ENCODE measurements at places on chromosomes 13 and 19. TPM values are rescaled to one million over a fixed set of nuclear protein-coding genes. Genes with fewer than 3 reads are reported as not detected.
A peak's percentile ranks its signal among the peaks of the same experiment; 100 is the strongest.

The S1PR4 gene
- total RNA-seq, result 0.33 TPM

The KRTDAP gene
- not detected for total RNA-seq

The ZNF208 gene
- total RNA-seq, result not detected

The CEACAM16 gene
- total RNA-seq, result not detected

The PNMA8B gene
- 0.11 TPM for total RNA-seq

The PTH2 gene
- total RNA-seq, result not detected

The LMTK3 gene
- total RNA-seq, result 0.04 TPM

The KLK2 gene
- not detected for total RNA-seq

The ZNF8 gene
- 3.8 TPM for total RNA-seq

The TUBA3C gene
- not detected for total RNA-seq

GRCh38 chr19:8592231-8593009, 15.2 kb upstream of the MYO1F start:
- DNase-seq, result peak; percentile 59

GRCh38 chr19:4302243-4302640, at the start of gene TMIGD2:
TMIGD2 (minus strand) TSS chr19:4302389; CDS start chr19:4302385, 4 bp downstream.
- DNase-seq, result no peak

DNA sequence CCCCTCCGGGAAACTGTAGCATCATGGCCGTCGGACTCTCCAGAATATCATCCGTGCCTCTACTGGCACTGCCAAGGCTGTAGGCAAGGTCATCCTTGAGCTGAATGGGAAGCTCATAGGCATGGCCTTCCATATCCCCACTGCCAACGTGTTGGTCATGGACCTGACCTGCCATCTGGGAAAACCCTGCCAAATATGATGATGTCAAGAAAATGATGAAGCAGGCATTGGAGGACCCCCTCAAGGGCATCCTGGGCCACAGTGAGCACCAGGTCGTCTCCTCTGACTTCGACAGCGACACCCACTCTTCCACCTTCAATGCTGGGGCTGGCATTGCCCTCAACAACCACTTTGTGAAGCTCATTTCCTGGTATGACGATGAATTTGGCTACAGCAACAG, 41.9 kb upstream of the CALM3 start:
- no peak for DNase-seq

DNA sequence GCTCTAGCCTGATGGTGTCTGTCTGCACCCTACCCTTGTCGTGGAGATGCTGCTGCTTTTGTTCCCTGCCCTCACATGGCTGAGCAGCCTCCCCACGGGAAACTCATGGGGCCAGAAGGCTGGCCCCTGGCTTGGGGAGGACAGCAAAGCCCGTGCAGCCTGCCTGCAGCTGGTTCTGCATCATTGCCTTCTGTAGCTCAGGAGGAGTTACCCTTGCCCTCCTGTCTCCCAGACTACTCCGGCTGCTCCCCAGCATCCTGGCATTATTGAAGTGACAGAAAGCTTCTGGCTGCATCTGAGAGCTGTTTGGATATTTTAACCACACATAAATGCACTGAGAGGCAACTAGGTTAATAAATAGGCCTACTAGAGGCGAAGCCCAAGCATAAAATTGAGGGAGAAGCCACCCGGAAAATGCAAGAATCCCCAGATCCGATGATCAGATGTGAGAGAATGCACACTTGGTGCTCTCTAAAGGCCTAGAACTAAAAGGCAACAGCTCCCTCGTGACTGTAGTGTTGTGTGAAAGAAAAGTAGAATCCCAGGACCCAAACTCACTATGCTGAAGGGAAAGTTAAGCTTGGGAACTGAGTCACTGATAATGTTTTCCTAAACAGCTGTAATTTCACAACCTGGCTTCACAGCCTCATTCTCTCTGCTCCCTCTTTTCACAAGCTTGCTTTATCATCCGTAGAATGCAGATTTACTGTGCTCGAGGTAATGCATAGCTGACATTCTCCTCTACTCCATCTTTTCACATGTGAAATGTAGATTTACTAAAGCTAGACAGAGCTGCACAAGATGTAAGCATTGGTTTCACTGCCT, 110.8 kb downstream of the TNFRSF19 start:
- DNase-seq, result no peak

DNA sequence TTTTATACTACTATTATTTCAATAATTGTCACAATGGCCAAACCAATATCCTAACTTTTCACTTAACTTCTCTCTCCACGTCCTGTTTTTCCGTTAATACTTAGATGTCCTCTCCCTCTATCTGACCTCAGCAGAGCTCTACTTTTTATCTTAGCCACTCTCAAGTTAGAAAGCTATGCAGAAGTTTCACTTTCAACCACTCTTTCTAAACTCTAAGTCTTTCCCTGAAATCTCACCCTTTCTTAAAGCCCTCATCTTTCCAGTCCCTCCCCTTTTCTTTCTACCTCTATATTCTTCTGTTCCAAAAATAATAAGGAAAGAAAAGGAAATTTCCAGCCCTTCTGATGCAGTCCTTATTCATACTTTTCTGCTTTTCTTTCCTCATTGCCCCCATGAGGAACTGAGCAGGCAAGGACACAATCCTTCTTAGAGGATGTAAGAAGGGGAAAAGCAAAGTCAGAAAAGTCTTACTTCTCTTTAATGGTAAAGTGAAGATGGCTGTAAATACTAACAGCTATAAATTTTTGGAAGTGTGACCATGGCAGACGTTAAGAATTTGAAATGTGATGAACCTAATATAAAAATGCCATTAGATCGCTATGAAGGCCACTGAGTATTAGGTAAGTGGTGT, 23.0 kb downstream of the FAM216B start:
- DNase-seq, result no peak

DNA sequence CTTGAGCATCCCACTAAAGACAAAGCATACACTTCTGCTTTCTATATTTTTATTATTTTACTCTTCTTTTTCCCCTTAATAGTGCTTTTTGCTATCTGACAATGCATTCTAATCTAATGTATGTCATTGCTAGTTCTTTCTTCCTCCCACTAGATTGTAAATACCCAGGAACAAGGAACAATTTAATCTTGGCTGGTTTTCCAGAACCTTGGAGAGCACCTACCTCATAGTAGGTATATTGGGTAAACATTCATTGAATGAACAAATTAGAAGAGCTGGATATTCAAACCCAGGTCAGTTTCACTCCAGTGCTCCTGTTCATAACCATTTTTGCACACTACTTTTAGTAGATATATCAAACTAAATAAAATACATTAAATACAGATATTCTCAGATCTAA, 1617.6 kb upstream of the SLC10A2 start:
- DNase-seq, result no peak

GRCh38 chr19:14661372-14661924, 13.2 kb downstream of the ADGRE3 start:
- no peak for DNase-seq

- no peak for DNase-seq
These were observed 84.6 kb downstream of the FRY start for GRCh38 chr13:32116210-32116609.

GRCh38 chr19:5369962-5370367, 29.4 kb upstream of the PTPRS start:
- DNase-seq, result no peak

DNA sequence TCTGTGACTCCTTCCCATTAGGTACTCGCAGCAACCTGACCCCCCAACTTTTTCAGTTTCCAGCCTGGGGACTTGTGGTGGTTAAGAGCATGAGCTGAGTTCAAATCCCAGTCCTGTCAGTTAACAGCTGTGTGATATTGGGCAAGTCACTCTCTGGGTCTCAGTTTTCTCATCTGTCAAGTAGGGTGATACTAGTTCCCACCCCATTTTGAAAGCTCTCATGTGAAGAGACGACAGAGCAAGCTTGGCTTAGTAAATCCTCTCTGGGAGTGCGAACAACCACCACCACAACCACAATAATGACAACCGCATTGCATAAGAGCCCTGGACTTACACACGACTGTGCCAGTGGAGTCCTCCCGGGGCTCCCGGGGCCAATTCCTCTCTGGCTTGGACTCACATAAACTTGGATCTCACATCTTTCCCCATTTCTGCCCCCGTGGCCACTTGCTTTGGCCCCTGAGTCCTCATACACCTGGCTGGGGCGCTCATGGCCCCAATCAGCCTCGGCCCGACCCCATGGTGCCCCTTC, 454 bp downstream of the BLVRB start:
- DNase-seq, result no peak

DNA sequence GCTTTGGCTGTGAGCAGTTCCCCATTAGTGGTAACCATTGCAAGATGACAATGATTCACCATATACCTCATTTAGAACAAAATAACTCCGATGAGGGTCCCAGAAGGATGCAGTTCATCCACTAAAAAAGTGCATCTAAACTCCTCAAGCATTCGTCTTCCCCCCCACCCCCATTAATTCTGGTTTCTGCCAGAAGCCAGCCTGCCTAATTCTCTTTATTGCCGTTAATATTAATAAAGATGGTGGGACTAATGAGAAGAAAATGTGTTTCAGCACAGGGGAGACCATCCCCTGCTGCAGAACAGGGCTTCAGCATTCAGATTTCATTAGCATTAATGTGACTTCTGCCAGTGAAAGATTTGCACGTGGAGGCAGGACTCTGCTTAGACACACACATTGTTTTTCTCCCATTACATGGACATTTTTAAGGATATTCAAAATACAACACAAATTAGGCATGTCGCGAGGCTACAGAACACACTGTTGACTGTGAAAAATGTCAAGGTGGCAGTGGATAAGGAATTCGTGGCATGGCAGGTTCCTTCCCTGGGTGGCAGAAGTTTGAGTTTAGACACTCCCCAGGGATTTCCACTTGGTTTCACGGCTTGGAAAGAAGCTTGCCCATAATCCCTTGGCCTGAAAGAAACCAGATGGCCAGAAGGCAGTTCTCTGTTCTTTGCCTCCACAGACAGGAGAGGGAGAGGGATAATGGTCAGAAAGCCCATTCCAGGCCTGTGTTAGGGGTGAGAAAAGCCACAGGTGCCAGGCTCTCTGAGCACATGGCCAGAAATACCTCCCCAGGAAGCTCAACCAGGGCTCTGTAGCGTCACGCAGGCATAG, 236.5 kb downstream of the FOXO1 start:
- DNase-seq, result no peak

GRCh38 chr13:42401376-42401775, 129.4 kb downstream of the AKAP11 start:
- DNase-seq, result no peak

Measured in pulmonary artery endothelial cell (primary cell).